Activated naive CD4-positive, alpha-beta T cell treated with Interleukin-2 at 50 U/mL for 16 hours (primary cell): ENCODE measurements at places on chromosomes 3 and 15.

- no peak for DNase-seq
Measured at GRCh38 chr3:197003461-197004385, 25.9 kb downstream of the MELTF start.

GRCh38 chr15:101167753-101168462 lies 83.9 kb downstream of the CHSY1 start:
- peak; percentile 60 for DNase-seq

- no peak for DNase-seq
Measured at GRCh38 chr15:69568173-69569009, 115.8 kb downstream of the RPLP1 start.

DNA sequence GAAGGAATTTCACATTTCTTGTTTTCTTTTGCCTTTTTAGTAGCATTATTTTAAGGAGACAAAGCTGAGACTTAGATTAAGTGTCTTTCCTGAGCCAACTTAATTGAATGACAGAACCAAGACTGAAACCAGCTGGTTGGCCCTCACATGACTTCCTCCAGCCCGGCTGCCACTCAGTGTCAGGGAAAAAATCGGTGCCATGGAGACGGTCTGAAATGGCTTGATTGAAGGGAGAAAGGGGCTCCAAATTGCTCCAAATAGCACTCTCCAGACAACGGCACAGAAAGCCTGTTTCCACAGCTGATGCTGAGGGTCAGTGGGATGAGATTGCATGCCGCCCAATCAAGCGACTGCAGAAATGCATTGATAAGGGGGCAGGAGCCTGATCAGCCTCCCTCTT lies 475.2 kb upstream of the IL12A start:
- DNase-seq = no peak

- no peak for DNase-seq
Measured at GRCh38 chr3:14317057-14317553, 85.3 kb upstream of the SLC6A6 start.

GRCh38 chr3:172915911-172916514 lies 165.5 kb downstream of the ECT2 start:
- DNase-seq = no peak

DNA sequence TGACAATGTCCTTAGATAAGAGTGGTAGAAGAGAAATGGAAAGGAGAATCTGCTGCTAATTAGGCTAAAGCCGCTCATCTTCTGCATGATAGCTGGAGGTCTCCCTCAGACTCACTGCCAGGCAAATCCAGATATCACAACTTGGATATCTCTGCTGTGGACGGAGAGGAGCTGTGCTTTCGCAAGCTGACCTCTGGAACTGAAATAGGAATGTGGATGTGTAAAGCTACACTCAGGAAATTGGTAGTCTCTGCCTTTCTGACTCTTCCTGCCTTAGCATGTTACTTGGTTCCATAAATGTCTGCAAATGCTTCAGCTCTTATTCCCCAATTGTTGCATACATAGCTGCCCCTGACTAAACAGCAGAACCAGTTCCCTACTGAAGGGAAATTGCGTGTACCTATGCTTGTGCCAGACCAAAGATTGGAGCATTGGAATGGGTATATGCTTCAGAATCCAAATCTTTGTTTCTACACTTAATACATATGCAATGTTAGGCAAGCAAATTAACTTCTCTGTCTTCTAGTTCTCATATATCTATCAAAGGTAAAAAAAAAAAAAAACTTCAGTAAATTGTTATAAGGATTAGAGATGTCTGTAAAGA lies 74.7 kb upstream of the ROBO2 start:
- DNase-seq = no peak
